ENCODE measurements at places on chromosomes 2 and 18.

GRCh38 chr2:177731384-177731783, 338.8 kb downstream of the AGPS start:
- no peak for DNase-seq

DNA sequence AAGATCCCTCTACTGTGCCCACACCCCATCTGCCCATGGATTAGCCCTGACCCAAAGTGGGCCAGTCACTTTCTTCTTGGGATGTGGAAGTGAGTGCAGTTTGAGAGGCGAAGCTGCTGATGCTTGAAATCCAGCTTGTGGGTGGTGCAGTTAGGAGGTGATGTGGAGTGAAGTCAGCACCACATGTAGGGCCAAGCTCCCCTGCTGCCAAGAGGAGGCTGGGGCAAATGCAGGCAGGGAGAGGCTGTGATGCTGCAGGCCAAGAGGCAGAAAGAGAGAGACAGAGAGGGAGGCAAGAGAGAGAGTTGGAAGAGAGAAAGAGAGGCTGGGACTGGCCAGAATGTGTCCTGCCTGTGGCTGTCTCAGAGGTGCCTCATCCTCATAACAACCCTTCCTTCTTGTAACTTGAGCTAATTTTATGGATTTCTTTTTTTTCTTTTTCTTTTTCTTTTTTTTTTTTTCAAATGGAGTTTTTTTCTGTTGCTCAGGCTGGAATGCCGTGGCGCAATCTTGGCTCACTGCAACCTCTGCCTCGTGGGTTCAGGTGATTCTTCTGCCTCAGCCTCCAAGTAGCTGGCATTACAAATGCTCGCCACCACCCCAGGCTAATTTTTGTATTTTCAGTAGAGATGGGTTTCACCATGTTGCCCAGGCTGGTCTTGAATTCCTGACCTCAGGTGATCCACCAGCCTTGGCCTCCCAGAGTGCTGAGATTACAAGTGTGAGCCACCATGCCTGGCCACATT, 35.3 kb upstream of the CAB39 start:
- DNase-seq, result no peak

GRCh38 chr2:120389036-120389391, 43.1 kb downstream of the INHBB start:
- DNase-seq, result no peak

- no peak for DNase-seq
These were observed 180.8 kb downstream of the WDR7 start for GRCh38 chr18:56831988-56832387.

DNA sequence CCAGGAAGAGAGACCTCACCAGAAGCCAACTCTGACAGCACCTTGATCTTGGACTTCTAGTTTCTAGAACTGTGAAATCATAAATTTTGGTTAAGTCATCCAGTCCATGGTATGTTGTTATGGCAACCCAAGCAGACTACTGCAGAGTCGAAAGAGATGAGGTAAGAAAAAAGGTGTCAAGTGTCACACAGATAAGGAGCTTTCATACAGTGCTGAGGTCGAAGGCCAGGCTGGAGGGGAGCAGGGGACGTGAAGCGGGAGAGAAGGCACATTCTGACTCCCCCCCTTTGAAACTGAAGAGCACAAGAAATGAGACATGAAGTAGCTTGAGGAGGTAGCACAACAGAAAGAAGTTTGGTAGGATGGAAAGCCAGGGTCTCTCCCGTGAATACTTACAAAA, 110.4 kb downstream of the ALK start:
- DNase-seq, result no peak

- DNase-seq, result peak; percentile 59
These were observed 127.3 kb downstream of the DNER start for GRCh38 chr2:229586746-229587705.

GRCh38 chr2:169819106-169819505, 5.6 kb downstream of the METTL5 start:
- DNase-seq, result no peak

- DNase-seq, result no peak
These were observed 26.1 kb downstream of the KCTD18 start for GRCh38 chr2:200483729-200484198.

DNA sequence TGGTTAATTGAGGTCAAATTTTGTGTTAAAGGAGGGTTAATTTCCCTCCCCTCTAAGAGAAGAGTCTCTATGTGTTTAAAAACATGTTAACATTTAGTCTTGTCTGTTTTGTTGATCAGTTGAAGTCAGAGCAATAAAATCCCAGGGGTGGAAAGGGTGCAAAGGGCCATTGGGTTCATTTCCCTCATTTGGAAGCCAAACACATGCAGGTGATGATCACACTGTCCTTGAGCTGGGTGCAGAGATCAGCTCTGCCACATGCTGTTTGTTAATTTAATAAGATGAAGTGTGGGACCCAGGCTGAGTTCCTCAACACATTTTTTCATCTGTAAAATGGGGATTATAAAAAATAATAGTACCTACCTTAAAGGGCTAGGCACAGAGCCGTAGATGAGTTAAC, 260.9 kb downstream of the LPIN1 start:
- no peak for DNase-seq

DNA sequence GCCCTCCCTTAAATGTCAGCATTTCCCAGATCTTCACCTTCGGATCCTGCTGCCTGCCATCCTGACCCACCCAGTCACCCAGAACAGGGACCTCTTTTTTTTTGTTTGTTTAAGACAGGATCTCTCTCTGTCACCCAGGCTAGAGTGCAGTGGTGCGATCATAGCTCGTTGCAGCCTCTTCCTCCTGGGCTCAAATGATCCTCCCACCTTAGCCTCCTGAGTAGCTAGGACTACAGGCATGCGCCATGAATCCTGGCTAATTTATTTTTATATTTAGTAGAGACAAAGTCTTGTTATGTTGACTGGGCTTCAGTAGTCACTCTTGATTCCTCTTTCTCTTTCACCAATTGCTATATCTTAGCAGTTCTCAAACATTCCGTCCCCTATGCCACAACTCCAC, 39.0 kb downstream of the INSIG2 start:
- DNase-seq, result no peak

- no peak for DNase-seq
These were observed 406.9 kb downstream of the DCDC2C start for GRCh38 chr2:4110273-4110672.

GRCh38 chr2:42786561-42787345, 5.6 kb downstream of the HAAO start:
- DNase-seq, result no peak

DNA sequence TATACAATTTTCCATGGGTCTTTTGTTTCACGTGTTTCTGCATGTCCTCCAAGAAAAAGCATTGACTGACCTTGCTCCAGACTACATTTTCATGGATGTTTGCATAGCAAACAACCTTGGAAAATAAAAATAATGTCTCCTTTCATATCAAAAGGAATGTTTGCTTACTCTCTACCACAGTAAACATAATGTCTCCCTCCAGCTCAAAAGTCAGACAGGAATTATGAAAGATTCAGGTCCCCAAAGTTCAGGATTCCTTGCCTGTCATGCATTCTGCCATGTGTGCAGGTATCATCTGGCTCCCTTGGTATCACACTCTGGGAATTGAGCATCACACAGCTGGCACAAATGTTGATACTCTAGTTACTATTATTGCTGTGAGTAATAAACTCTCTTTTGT, 103.1 kb upstream of the ZC3H15 start:
- no peak for DNase-seq

DNA sequence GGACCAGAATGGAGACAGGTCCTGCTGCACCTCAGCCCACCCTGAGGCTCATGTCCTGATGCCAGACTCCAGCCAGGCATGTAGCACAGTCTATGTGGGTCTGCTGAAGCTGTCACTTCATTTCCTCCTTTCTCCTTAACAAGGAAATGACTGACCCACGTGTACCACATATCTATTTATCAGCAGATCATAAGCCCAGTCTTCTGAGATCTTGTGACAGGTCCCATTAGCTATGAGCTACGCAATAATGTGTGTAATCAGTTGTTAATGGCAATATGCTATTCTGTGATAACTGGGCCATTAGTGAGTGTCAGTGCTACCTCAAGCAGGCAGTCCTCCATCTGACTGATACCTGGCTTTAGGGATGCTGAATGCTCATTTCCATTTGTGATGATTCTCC, 615.3 kb downstream of the BCL11A start:
- no peak for DNase-seq

GRCh38 chr2:233692648-233693047, at the start of gene UGT1A6:
Gene UGT1A6, plus strand, starts transcription at chr2:233692890. Its CDS starts 115 bp downstream, at chr2:233693005.
- DNase-seq, result no peak

GRCh38 chr2:20594957-20595356, 55.9 kb downstream of the HS1BP3 start:
- no peak for DNase-seq

DNA sequence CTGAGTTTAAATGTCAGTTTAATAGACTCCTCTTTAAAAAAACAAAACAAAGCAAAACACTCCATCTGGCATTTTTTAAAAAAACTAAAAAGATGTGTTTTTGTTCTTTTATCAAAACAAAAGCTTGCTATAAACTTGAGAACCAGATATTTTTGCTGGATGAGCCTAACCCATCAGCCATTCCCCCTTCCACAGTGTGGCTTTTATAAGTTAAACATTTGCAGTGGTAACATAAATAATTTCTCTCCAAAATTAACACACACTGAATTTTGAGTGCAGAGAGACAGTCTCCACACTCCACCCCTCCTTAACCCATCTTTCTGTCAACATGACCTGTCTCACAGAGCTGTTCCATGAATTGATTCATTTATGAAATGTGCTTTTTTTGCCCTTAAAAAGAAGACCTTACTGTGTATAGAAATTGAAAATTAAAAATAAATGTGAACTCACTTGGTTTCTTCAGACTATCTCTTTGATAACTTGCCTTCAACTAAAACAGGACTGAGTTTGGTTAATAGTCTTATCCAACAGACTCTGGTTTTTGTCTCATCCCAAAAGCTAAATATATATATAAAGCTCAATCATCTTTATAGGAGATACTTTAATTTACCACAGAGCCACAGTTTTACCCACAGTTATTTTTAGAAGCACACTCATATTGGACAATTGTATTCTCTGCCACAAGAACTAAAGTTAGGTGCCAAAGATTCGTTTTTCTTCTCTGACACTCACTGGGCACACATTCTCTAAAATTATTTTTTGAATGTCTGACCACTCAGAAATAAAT, 64.8 kb upstream of the STK39 start:
- DNase-seq, result no peak

GRCh38 chr18:48186131-48186766, 222.9 kb downstream of the ZBTB7C start:
- DNase-seq, result no peak

- DNase-seq, result no peak
These were observed 79.9 kb downstream of the ALK start for GRCh38 chr2:29841386-29842004.

- no peak for DNase-seq
These were observed 29.6 kb downstream of the SLC25A12 start for GRCh38 chr2:171864357-171864985.

GRCh38 chr18:21747268-21747667, 6.7 kb downstream of the MIB1 start:
- DNase-seq, result no peak

DNA sequence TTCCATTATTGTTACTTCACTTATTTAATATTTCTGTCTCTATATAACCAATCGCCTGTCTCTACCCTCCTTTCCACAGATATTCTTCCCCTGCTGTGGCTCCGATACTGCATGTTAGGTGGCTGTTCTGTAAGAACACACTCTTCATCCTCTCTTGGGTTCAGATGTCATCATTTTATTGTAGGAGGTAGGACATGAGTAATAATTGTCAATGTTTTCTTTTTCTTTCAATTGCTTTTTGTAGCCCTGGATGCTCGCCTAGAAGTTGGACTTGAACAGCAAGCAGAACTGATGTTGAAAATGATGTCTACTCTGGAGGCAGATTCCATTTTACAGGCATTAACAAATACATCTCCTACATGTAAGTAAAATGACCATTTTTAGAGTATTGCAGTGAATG, 128.6 kb downstream of the BIRC6 start:
- no peak for DNase-seq

DNA sequence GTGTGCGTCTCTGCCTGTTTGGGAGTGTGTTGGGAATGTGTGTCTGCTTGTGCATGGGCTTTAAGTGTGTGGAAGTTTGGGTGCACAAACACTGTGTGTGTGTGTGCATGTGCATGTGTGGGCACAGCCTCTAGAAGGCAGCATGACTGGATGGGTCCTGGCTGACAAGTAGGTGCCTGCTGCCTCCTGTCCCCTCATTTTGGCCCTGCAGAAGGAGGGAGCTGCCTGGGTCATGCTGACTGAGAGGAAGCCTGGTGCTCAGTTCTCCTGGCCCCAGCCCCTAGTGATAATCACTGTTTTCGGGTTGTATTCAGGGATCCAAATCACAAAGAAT, 34.1 kb downstream of the GLI2 start:
- DNase-seq, result no peak

GRCh38 chr2:23199115-23199918, 185.7 kb upstream of the KLHL29 start:
- DNase-seq, result no peak

DNA sequence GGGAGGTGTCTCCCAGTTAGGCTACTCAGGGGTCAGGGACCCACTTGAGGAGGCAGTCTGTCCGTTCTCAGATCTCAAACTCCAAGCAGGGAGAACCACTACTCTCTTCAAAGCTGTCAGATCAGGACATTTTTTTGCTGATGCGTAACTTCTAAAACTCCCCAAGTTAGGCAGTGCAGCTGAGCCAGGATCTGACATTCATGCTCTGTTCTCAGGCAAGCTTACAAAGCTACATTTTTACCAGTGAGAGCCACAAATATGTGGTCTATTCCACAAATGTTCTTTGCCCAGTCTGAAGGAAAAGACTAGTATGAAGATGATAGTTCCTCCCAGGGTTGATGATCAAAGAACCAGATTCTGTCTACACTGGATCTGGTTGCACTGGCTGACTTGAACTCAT, 184.1 kb downstream of the MTCL1 start:
- DNase-seq, result no peak

DNA sequence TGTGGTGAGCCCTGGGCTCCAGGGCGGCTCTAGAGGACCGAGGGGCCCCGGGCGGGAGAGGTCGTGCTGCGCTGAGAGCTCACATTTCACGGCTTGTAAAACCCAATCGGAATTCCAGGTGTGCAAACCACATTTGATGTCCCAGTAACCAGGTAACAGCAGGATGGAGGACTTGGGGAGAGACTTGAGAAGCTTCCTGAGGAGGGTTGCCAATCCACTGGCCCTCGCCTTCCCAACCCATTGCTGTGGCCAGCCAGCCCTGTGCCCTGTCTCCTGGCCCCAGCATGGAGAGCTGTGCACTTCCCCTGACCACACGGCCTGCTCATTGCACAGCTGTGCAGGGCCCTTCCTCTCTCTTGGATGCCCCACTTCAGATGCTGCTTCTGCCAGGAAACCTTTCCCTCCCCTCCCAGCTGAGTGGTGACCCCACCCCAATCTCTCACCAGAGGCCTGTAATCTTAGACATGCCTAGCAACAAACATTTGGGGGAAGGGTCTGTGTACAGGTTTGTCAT, 39.6 kb downstream of the ASB1 start:
- DNase-seq, result no peak

DNA sequence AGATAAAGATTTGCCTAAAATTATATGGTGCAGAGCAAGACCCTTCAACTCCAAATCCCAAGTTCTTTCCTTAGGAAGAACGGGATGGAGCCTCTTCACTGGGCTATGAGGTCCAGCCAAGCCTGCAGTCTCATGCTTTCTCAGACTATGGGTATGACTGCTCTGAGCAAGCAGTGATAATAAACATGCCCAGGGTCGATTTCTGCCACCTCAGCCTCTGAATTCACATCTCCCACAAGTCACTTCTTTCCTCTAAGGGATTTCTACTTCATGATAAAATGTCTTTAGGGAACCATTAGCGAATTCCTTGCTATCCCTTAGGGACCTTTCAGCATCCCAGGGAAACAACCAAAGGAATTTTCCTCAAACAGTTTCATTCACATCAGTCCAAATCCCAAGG, 94.8 kb downstream of the GFPT1 start:
- no peak for DNase-seq
